SHP77 treated with DMSO at 0.1 percent for 48 hours (cell line): ENCODE measurements at places on chromosomes 3 and 15.
A peak's percentile ranks its signal among the peaks of the same experiment; 100 is the strongest.

- no peak for DNase-seq
These were observed 265.1 kb upstream of the ALCAM start for GRCh38 chr3:105101603-105102002.

GRCh38 chr3:56157693-56158362, 310.4 kb downstream of the ERC2 start:
- no peak for DNase-seq

GRCh38 chr15:69217381-69217780, 56.9 kb downstream of the GLCE start:
- no peak for DNase-seq

- DNase-seq, result no peak
These were observed 20.2 kb downstream of the RNF13 start for GRCh38 chr3:149833241-149833640.

GRCh38 chr3:39779511-39780230, 29.7 kb upstream of the MYRIP start:
- no peak for DNase-seq

DNA sequence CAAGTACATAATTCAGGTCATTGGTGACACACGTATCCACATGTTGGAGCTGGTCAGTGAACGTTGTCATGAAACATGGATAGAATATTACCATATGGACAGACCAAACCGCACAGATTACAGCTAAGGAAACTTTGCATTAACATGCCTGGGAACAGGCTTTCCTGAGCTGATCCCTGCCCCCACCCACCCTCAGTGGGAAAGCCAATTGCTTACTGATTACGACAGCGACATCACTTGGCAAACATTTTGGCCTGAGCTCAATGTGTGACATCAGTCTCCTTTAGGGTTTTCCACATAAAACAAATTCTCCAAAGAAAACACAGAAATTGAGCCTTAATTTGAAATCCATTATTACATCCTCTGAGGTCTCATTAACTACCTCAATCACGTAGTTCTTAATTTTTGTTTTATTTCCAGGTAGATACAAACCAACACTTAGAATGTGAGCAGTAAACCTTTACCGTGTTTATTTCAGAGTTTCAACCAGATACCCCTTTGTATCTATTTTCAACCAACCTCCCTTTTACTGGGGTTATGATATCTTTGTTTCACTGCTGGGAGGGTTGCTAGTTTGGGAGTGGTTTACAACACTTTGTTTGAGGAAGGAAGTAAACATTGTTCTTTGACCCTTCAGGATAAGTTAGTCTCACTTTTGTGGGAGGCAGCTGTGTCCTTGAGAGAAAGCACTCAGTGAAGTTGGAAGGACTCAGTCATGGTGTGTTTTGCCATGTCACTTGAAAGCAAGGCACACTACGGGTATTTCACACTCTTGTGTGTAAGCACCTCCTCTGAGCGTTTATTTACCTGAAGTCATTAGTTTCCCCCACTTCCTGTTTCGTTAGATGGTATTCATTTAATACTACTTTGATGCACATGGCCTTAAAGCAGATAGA, 103.1 kb downstream of the CMSS1 start:
- peak; percentile 5 for DNase-seq

DNA sequence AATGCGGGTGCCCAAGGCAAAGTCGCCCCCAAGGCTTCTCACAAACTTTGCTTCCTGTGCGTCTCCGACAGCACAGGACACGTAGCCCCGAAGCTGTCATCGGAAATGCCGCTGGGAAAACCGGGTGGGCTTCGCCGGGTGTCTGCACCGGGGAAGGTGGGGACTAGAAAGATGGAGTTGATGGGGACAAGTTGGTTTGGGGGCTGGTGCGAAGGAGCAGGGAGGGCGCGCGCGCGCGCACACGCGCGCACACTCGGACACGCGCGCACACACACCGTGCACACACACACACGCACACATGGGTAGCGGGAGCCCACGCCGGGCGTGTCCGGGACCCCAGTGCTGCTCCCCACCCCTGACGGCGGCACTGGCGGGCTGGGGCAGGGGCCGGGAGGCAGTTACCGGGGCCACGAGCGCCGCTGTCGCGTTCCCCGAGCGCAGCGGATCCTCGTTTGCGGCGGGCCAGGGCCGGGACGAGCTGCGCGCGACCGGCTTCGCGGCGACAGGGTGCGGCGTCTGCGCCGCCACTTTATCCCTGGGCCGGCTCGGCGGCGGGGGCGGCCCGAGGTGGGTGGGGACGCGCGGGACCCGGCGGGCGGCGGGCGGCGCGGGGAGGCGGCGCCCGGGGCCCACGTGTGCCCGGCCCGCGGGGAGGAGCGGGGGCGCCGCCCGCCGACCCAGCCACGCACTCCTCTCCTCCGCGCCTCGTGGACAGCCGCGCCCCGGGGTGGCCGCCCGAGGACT, 539 bp upstream of the MGLL start:
- no peak for DNase-seq

- DNase-seq, result no peak
These were observed 22.6 kb upstream of the IP6K2 start for GRCh38 chr3:48739617-48739954.

DNA sequence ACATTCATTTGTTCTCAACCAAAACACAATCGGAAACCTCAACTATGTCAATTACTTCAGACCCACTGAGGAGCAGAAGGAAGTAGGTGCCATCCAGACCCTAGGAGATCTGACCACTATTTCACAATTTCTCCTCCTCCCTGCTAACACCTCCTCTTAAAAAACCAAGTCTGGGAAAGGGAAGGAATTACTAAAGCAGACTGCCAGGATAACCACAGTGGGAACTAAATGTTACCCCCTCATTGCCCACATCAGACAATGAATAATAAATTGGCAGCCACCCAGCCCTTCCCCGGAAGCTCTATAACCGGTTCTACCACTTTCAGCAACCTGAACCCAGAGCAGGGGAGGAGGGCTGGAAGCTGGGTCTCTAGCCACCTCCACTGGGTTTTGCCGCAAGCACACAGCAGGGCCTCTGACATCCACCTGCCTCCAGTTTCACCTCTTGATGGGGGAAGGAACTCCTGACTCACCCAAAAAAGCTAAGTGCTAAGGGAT, 17.6 kb downstream of the C15orf62 start:
- no peak for DNase-seq

DNA sequence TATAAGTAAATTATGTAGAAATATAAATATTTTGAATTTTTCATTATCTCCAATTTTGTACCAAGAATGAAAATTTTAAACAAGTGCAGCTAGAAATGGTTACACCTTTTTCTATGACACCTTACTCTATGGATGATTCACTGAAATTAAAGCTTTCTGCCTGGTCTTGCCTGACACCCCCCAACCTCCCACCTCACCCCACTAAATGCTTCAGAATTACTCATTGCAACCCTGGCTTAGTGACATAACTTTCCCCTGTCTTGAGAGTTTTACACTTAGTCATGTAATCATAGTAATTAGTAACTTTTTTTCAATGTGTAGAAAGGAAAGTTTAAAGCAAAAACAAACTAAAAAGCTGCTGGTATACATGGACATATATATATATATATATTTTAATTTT, 42.0 kb upstream of the MEIS2 start:
- DNase-seq, result no peak

GRCh38 chr3:49535971-49536874, 18.1 kb upstream of the BSN start:
- DNase-seq, result no peak

DNA sequence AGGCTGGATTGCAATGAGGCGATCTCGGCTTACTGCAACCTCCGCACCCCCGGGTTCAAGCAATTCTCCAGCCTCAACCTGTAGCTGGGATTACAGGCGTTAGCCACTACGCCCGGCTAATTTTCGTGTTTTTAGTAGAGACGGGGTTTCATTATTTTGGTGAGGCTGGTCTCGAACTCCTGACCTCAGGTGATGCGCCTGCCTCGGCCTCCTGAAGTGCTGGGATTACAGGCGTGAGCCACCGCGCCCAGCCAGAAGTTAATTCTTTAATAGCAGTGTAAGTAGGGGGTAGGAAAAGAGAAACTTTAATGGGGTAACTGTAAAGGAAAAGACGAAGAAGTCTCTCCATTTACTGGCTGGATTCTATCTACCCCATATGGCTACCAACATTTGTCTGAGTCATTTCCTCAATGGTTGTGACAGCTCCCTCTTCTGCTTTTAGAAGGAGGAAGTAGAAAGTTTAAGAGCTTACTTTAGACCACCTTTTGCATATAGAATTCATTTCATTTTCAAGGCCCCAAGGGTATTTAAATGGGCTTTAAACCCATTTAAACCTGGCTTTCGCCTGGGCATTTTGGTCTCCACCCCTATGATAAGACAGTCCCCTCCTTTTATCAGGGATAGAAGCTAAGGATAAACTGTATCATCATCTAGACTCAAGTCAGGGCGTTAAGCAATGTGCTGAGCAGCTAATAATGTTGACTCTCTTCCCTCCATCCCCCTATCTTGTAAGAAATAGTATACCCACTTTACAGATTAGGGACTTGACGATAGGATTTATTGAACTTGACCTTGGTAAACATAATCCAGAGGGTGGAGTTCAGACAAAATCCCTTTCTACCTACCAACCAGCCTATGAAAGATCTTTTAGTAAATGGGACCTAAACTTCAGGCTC, 1.1 kb upstream of the CDV3 start:
- no peak for DNase-seq

DNA sequence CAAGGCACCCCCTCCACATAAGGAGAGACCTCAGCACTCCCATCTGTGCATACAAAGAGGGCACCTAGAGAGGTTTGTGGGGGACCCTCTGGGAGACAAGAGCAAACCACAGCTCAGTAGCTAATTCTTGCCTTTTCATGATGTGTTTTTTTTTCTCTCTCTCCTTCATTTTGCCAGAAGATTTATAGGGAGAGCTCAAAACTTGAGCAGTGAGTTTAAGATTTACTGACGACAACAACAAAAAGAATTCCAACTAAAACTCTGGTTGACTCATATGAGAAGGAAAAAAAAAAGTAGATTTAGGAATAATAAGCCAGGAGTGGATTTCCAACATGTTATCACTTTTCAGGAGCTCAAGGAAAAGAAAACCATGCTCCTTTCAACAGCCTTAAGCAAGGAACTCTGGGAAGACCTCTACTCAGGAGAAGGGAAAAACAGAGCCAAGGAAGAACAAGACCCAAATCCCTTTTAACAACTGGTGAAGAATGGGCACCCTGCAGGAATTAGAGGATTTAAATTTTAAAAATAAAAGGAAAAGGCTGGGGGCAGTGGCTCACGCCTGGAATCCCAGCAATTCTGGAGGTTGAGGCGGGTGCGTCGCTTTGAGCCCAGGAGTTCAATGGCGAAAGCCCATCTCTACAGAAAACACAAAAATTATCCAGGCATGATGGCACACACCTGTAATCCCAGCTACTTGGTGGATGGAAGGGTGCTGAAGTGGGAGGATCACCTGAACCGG, 58.2 kb upstream of the RAD18 start:
- DNase-seq, result no peak

DNA sequence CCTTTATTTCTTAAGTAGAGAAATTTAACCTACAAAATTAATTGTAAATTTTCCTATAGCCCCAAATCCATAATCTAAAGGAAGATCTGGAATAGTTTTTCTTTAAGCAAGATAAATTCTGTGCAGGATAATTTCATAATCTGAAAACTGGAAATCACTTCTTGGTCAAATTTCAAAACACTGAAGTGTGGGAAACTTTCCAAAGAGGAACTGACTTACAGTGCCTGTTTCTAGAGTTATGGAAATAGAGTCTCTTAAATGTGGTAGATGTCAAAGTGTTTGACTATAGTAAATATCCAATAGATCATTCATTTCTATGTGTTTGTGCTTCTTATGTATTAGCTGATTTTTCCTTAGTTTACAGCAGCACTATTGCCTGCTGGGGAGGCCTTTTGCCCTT, 1.6 kb upstream of the P2RY13 start:
- no peak for DNase-seq

GRCh38 chr3:114668099-114668498, 374.3 kb downstream of the TIGIT start:
- DNase-seq, result no peak

DNA sequence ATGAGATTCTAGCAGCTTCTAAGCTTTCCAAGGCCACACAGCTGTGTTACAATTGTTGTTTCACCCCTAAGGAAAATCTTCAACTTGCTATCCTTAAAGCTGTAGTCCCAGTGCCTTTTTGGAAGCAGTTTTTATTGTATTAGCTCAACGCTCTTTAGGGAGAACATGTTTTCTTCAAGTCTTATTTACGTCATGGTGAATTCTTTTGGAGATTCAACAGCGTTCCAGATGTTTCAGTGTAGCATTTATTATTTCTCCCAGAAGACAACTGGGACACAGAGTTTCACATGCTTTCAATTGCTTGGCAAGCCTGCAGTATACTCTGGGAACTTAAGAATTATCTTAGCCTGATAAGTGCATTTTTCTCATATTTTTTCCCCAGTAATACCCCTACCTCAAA, 888.3 kb downstream of the PLOD2 start:
- no peak for DNase-seq

DNA sequence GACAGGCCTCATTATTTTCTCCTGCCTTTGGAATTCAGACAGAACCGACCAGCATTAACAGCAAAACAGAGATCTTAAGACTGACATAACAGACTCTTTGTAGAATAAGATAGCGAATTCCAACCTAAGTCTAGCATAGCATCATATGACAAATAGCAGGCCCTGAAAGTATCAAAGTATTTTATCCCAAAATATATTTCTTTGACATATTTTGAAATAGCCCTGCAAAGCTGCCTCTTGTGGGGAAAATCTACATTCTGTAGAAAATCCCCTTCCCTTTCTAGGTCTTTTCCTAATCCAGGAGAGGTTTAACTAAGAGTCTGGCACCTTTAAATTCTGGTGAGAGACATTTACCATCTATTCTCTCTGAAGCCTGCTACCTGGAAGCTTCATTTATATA, 34.4 kb upstream of the STRIT1 start:
- DNase-seq, result no peak

DNA sequence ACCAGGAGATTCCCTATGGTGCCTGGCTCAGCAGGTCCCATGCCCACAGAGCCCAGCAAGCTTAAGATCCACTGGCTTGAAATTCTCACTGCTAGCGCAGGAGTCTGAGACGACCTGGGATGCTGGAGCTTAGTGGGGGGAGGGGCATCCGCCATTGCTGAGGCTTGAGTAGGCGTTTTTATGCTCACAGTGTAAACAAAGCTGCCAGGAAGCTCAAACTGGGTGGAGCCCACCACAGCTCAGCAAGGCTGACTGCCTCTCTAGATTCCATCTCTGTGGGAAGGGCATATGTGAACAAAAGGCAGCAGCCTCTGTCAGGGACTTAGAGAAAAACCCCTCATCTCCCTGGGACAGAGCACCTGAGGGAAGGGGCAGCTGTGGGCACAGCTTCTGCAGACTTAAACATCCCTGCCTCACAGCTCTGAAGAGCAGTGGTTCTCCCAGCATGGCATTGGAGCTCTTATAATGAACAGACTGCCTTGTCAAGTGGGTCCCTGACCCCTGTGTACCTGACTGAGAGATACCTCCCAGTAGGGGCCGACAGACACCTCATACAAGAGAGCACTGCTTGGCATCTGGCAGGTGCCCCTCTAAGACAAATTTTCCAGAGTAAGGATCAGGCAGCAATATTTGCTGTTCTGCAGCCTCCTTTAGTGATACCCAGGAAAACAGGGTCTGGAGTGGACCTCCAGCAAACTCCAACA, 231.5 kb upstream of the SETMAR start:
- DNase-seq, result peak; percentile 25
